ENCODE measurements at places on chromosomes 11 and 22.

- DNase-seq = no peak
Measured at GRCh38 chr11:83540112-83540675, 254.0 kb upstream of the CCDC90B start.

GRCh38 chr11:95788921-95789505, 569 bp downstream of the FAM76B start:
- peak; percentile 32 for DNase-seq

DNA sequence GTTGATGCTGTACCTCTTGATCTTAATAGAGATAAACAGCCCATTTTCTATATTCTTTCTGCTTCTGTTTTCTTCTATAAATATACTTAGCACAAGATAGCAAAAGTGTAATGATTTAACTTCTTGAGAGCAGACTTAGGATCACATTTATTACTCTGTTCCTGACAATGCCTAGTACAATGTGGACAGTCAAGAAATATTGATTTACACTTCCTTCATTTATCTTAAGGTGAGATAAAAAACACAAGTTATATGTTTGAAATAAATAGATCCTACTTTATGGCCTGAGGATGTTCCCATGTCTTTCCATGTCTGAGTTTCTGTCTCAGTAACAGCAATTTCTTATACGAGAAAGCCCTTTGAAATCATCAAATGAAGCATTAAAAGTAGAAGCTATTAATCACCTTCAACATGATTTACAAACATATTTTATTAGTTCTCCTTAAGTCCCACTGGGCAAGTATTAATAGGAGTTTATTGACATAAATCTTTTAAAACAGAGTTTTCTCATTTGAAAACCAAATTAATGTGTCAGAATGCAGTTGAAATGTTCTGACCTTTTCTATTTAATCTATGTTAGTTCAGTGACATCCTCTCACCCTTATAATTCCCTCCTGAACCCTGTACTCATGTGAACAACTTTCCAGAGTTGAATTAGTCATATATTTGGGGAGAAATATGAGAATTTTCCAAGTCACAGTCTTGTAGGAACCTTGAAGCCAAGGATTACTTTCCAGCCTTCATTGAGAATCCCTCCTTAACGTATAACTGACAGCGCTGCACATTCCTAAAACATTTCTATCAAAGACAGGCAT, 1611.7 kb upstream of the TENM4 start:
- no peak for DNase-seq

DNA sequence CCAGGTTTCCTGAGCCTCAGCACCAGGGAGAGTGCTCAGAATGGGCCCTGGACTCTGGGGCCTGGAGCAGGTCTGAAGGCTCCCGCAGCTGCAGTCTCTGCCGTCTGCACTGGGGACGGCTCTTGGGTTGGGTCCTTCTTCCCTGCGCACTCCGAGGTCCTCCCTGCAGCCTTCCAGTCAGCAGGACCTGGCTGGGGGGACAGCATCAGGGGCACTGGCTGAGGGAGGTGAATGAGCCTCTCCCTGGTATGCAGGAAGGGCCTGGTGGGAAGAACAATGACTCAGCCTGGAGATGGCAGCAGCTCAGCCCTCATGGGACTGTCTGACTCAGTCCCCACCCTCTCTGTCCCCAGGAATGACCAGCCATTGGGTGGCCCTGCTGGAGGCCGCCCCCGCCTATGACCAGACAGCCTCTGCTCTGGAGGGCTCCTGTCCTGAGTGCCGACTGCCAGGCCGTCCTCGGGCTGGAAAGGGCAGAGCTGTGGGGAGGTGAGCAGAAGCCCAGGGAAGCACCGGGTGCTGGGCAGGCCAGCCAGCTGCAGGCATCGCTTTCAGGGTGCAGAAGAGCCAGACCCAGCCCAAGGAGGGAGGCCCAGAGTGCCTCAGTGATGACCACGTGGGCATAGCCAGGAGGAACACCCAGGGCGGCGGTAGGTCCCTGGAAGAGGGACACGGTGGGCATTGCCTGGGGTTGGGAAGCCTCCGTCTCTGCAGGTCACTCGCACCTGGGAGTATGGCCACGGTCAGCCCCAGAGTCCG, 455.0 kb downstream of the BRD1 start:
- no peak for DNase-seq

DNA sequence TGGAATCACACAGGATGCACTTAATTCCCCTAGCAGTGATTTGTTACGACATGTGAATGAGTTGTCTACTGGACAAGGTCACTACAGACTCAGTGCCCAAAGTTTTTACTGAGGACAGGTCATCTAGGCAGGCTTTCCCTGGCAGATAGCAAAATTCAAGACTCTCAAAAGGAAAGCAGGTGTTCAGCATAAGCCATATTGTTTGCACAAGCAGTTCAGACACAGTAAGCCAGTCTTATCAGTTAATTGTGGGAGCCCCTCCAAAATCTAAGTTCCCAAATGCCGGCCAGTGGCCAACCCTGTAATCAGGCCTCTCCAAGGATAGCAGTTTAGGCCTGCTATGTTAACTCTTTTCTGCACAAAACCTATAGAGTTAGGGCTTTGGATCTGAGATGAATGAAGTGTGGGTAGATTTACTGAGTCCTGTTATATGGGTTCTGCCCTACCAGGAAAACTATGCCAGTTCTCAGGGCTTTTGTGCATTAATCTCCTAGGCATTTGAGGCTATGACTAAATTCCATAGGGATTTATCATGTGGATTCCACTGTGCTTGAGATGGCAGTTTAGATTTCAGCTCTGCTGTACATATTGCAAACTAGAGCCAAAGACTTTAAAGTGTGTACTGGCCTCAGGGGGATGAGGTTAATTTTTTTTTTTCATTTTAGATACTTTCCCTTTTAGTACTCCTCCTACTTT, 4.8 kb upstream of the ARHGEF12 start:
- no peak for DNase-seq
